ENCODE measurements at places on chromosomes 5 and 9.

DNA sequence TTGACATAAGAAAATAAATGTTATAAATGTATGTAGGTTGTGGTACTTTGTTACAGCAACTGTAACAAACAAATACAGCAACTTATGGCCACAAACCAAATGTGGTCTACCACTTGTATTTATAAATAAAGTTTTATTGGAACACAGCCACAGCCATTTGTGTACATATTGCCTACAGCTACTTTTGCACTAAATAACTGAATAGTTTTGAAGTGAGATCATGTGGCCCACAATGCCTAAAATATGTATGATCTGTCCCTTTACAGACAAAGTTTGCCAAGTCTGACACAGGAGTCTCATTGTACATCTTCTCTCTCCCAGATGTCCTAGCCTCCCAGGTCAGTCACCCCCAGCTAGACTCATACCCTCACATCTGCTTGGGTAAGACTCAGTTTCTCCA is 283.6 kb upstream of the PRDM9 start:
- no peak for DNase-seq

DNA sequence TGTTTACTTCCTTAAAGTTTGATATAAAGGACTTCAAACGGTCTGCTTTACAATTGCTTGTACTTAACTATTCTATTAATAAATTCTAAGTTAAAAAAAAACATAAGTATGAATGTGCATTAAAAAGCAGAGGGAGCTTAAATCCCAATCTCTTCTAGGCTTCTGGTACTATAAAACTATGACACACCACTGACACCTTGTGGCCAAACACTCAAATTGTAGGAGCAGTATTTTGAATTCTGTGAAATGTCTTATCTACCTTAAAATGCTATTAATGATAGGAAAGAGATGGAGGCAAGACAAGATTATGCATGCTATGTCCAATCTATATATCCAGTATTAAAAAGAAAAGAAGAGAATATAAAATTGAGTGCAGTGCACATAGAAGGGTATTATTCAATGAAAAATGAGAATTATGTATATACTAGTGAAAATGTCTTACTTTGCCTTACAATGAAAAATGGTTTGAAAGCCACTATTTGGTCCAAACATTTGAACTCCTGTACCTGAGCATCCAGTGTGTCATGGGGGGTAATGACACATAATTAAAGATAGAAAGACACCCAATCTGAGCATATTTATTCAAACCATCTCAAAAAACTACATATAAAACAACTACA is 87.6 kb downstream of the ERP44 start:
- DNase-seq, result peak; percentile 46

DNA sequence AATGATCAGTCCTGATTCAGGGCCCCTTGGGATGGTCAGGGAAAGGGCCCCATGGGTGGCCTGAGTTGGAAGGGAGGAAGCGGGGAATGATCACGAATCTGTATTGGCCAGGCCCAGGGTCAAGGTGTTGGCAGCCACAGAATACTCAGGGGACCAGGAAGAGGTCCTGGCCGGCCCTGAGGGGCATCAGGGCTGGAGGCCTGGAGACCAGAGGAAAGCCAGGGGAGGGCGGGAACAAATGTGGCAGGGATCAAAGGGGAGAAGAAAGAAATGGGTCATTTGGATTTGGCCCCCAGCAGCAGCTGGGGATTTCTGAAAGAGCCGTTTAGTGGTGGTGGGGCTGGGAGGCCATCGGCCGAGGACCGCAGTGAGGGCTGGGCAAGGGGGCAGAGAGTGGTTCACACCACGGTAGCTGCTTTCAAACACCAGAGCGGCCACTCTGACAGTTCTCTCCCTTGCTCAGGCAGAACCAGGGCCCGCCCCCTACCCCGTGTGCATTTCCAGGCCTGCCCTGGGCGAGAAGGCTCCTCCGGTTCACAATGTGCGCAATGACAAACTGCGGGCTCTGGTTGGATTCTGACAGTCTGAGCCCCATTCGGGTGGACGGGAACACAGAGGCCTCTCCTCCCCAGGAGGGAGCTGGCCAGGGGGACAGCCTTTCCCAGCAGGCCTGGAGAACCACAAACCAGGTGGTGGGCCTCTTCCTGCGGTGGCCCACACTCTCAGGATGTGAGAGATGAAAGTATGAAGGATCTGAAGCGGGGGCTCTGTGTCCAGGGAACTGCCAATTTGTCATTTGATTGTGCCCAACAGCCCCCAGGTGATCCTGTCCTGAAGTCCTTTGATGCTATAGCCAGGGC is 220.3 kb upstream of the IER5L start:
- DNase-seq, result no peak

- no peak for DNase-seq
These were observed 96.4 kb upstream of the IL12B start for GRCh38 chr5:159426694-159427093.

- no peak for DNase-seq
These were observed 9.9 kb upstream of the MEGF10 start for GRCh38 chr5:127280491-127281220.

- no peak for DNase-seq
These were observed 608.0 kb downstream of the BRINP1 start for GRCh38 chr9:118761016-118761790.

- DNase-seq, result no peak
These were observed 11.8 kb upstream of the FCN1 start for GRCh38 chr9:134929193-134930158.

GRCh38 chr5:123450640-123451039 is 27.4 kb upstream of the CEP120 start:
- DNase-seq, result no peak

DNA sequence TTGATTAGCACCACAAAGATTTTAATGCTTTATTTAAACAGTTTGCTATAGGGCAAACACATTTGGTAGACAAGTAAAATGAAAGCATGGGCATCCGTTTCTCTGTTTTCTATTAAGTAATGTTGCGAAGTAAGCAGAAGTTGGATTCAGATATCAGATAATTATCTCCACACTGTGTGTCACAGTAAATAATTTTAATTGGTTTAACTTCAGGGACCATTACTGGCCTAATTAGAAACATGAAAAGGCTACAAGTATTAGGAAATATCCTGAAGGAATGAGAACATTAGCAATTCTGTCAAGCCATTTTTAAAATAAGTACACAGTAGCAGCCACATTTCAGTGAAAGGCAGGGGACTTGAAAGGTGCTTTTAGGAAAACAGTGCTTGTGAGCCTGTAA is 975.4 kb downstream of the NR2F1-AS1 start:
- DNase-seq, result no peak

- peak; percentile 75 for DNase-seq
These were observed at the start of gene GPX3 for GRCh38 chr5:151020304-151021110. Gene GPX3 (plus strand): TSS chr5:151020591. CDS start chr5:151020655, 64 bp downstream.

- DNase-seq, result no peak
These were observed 370.0 kb downstream of the HINT1 start for GRCh38 chr5:130795037-130795436.

DNA sequence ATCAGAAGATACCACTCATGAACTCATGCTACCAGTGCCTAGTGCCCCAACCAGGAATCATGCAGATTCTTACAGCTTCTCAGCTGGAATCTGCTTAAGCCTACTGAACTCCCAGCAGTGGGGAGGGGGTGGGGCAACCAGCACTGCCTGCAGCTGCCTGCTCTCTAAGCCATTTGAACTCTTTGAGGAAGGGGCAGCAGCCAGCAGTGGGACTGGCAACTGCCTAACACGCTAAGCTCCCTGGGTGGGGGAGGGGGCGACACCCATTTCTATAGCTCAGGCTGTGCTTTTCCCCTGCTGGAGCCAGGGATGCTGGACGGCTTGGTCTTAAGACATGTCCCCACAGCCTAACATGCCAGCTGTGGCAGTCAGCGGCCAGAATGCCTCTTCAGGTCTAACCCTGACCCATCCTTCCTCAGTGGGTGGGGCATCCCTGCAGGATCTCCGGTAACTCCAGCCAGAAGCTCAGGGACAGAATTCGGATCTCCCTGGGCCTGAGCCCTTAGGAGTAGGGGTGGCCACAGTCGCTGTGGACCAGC is 889.7 kb downstream of the CDH9 start:
- no peak for DNase-seq

DNA sequence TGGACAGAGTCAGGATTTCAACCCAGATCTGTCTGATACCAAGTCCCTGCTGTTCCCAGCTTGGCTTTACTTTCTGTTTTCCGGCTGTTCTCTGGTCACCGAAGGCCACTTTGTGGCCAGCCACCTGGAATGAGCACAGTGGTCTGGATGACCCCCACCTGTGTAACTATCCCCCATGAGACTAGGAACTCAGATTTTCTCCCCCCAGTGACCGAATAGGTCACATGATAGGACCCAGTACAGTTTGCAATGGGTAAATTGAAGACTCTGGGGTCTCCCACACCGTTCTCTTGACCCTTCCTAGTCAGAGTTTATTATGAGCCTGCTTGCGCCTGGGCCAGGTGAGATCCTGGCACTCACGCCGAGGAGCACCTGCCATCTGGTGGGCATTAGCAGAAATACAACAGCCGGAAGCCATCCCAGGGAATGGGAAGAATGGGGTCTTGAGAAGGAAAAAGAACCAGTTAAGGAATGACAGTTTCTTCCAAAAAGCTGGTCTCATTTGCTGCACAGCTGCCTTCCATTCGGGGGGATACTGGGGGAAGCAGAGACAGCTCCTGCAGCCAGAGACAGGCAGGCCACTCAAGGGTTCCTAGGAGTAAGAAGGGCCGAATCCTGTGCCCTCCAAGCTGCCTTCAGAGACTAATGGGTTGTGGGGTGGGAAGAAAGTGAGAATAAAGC is 7.1 kb downstream of the PHYHD1 start:
- peak; percentile 82 for DNase-seq

DNA sequence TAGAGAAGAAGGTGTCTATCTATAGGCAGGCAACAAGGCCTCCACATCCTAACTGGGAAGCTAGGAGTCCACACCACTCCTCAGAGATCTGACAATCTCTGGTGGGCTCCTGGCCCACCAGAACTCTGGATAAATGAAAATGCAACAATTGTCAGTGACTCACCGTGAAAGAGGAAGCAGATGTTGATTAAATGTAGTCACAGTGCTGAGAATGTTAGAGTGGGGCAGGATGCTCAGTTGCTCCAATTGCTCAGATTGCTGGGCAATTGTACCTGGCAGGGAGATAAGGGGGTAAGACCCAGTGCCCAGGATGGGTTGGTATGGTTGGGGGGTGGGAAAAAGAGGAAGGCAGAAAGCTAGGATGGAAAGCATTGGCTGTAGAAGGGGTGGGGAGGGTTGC is 4.3 kb downstream of the CCL19 start:
- DNase-seq, result no peak

DNA sequence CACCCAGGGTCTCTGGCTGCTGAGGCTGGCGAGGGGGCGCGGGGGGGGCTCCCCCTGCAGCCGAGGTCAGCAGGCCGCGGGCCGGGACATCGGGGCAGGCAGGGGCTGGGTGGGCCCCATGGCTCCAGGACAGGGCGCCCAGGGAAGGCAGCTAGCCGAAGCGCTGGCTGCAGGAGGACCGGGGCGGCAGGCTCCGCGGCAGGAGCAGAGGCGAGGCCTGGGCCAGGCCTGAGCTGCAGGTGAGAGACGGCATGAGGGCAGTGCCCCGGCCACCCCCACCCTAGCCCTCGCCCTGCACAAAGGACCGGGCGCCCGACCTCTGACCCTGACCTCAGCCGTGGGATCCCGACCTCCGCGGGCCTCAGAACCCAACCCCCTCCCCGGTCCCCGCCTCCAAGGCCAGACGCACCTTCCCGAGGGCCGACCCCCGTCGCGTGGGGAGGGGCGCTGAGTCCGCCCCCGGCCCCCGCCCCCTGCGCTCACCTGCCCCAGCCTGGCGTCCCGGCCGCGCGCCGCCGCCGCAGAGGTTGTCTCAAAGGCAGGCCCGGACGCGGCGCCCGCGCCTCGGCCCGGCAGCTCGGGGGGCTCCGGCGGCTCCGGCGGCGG is 431 bp downstream of the RNF208 start:
- no peak for DNase-seq

GRCh38 chr5:1917830-1918487 is 35.2 kb upstream of the IRX4 start:
- DNase-seq, result no peak

DNA sequence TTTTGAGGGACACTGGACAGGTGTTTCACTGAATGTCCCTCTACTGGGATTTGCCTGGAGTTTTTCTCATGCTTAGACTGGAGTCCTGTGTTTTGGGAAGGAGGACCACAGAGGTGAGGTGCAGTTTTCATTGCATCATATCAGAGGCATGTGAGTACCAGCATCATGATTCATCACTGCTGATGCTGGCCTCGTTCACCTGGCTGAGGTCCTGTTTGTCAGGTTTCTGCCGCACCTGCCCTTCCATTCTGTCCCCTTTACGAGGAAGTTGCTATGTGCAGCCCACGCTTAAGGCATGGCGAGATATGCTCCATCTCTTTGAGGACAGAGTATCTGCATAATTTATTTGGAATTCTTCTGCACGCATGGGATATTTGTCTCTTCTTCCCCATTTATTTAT is 162.1 kb downstream of the TENT4A start:
- no peak for DNase-seq

- DNase-seq, result no peak
These were observed 5.2 kb downstream of the DCANP1 start for GRCh38 chr5:135441919-135442318.

DNA sequence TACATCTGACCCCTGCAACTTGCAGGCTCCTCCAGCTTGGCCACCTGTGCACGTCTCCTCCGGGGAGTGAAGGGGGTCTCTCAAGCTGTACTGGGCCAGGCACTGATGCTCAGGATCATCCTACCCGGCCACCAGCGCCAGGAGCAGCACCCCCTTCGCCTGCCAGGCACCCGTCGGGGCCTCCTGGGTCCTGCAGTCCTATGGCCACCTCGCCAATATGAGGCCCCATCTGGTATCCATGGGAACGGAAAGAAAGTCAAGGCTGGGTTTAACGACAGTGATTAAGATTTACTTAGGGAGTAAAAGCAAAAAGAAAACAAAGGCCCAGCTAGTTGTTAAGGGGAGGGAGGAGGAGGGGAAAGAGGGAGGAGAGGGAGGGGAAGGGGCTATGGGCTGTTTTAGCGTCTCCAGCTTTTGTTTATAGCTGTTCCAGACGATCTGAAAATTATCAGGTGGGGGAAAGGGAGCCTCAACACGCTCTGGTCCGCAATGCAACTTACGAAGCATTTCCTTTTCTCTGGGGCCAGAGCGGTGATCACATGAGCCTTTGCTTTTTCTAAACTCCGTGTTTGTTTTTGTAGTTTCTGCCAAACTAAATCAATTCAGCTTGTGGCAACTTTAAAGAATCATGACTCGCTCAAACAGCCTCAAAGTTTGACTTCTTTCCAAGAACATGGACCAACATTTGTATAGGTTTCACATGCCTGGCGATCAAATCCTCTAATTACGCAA is 132.4 kb downstream of the ROR2 start:
- no peak for DNase-seq

GRCh38 chr5:60410427-60410826 is 289.5 kb downstream of the DEPDC1B start:
- DNase-seq, result no peak

DNA sequence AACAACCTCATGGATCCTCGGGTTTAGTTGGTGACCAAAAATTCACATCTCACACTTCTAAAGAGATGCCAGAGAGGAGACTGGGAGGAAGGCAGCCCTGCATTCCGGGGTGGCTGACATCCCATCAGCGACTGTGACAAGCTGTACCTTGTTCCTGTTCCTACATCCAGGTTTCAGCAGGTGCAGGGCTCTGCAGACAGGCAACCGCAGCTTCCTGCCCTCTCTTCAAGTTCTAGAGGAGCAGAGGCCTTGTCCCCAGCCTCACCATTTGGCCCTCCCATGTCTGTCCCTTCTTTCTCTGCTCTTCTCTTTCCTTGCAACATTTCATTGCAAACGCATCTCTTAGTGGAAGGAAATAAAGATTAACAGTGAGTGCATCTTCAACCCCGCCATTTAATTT is 454.6 kb downstream of the IRX1 start:
- no peak for DNase-seq

- no peak for DNase-seq
These were observed 296.5 kb downstream of the MAST4 start for GRCh38 chr5:66892716-66893115.

- DNase-seq, result no peak
These were observed 68.0 kb upstream of the SGCD start for GRCh38 chr5:156258934-156259333.
